ENCODE measurements at places on chromosomes 1 and 21. TPM values are rescaled to one million over a fixed set of nuclear protein-coding genes. Genes with fewer than 3 reads are reported as not detected.

The DMRTA2 gene
- not detected for total RNA-seq

The FAM72C gene
- total RNA-seq: 0.18 TPM

The RGS13 gene
- 0.81 TPM for total RNA-seq

The FYB2 gene
- 1.2 TPM for total RNA-seq

The RYR2 gene
- total RNA-seq: 4.7 TPM

The OR2T35 gene
- total RNA-seq: not detected

The NBPF20 gene
- 4.7 TPM for total RNA-seq

The CATSPERE gene
- total RNA-seq: 0.92 TPM

The SLC44A5 gene
- 0.16 TPM for total RNA-seq

The REN gene
- 2.4 TPM for total RNA-seq

DNA sequence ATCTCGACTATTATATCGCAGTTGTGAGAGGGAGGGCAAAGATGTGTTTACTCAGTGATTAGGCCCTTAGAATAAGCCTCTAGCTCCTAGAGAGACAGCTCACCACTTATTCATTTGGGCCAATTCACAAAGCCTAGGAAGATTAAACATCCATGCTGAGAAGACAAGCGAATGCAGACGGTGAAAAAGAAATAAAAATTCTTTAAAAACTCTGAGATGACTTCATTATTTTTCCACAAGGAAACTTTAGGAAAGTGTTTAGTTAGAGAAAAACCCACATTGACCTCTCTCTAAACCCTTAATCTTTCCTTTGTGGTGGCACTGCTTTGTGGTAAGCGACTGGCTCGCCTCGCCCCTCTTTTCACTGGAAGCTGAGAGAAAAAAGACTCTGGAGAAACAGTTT lies 146.8 kb upstream of the DMRTA2 start:
- no peak for DNase-seq
- no peak overlapping the region for H3K27ac ChIP-seq
- no peaks in the 10 kb centered on the region for H3K27me3 ChIP-seq
- no peaks in the 10 kb centered on the region for H3K4me1 ChIP-seq

GRCh38 chr1:37808369-37809319 lies 636 bp upstream of the YRDC start:
- H3K4me1 ChIP-seq: peaks cover 14% of the 10 kb centered on the region
- H3K36me3 ChIP-seq: no peaks in the 10 kb centered on the region
- DNase-seq: no peak

DNA sequence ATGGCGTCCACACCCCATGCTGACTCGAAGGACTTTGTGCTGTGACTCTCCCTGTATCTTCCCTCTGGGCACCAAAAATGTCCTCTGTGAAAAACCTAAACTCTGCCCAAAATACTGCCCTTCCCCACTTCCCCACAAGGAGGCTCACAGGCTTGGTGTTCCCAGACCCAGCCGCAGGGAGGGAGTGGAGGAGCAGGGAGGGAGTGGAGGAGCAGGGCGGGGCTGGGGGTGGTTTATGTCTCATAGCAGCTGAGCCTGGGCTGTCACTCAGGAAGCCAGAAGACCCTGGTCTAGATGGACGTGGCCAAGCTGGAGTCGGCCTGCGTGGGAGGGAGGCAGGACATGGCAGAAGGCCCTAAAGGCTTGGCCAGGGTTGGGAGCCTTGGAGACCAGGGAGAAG lies 461.7 kb downstream of the PTPRU start:
- no peak overlapping the region for H3K27ac ChIP-seq
- no peaks in the 10 kb centered on the region for H3K36me3 ChIP-seq
- H3K4me1 ChIP-seq: no peaks in the 10 kb centered on the region
- H3K4me3 ChIP-seq: no peak overlapping the region
- no peak for DNase-seq

- H3K36me3 ChIP-seq: no peaks in the 10 kb centered on the region
- H3K4me3 ChIP-seq: no peak overlapping the region
- H3K27me3 ChIP-seq: no peaks in the 10 kb centered on the region
- H3K4me1 ChIP-seq: no peaks in the 10 kb centered on the region
- H3K27ac ChIP-seq: no peak overlapping the region
- peak; percentile 37 for DNase-seq
Measured at GRCh38 chr1:224080115-224080774, 33.7 kb upstream of the FBXO28 start.

- peaks cover 45% of the 10 kb centered on the region for H3K27me3 ChIP-seq
- peaks cover 6% of the 10 kb centered on the region for H3K4me1 ChIP-seq
- no peak for DNase-seq
- H3K4me3 ChIP-seq: no peak overlapping the region
Measured at GRCh38 chr1:26044971-26045721, 772 bp downstream of the SLC30A2 start.

DNA sequence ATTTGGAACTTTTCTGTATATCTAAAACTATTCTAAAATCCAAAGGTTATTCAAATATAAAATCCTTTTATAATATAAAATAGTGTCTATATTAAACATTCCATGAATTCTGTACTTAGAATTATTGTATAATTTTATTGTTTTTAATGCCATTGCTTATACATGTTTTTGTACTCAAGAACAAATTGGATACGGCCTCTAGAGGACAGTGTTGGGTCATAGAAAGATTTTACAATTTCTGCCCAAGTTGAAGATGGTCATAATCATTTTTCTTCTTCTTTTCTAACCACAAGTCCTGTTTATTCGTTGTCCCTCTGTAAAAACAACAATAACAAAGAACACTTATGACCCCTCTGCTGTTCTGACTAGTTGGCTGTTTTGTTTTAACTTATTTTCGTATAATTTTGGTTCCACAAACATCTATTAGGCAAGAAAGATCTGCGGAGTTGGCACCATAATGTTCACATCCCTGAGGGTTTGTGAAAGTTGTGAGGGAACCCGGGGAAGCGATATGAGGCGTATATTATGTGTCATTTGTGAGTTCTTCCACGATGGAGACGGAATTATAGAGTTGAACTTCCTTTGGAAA lies 75.7 kb upstream of the KIF26B start:
- H3K27ac ChIP-seq: no peak overlapping the region
- no peaks in the 10 kb centered on the region for H3K4me1 ChIP-seq
- H3K27me3 ChIP-seq: no peaks in the 10 kb centered on the region
- no peaks in the 10 kb centered on the region for H3K36me3 ChIP-seq

GRCh38 chr1:246765521-246765920 lies 41.3 kb downstream of the SCCPDH start:
- no peak overlapping the region for H3K4me3 ChIP-seq
- no peaks in the 10 kb centered on the region for H3K4me1 ChIP-seq
- no peaks in the 10 kb centered on the region for H3K27me3 ChIP-seq
- no peaks in the 10 kb centered on the region for H3K36me3 ChIP-seq
- H3K27ac ChIP-seq: no peak overlapping the region

- no peaks in the 10 kb centered on the region for H3K27me3 ChIP-seq
- DNase-seq: peak; percentile 21
- H3K27ac ChIP-seq: no peak overlapping the region
- no peaks in the 10 kb centered on the region for H3K36me3 ChIP-seq
Measured at GRCh38 chr1:217393896-217394295, 237.0 kb downstream of the GPATCH2 start.

GRCh38 chr1:109283748-109284600 lies 1.0 kb upstream of the PSRC1 start:
- H3K4me1 ChIP-seq: peaks cover 30% of the 10 kb centered on the region
- H3K27me3 ChIP-seq: no peaks in the 10 kb centered on the region
- H3K27ac ChIP-seq: peak overlapping the region; percentile 89
- peak overlapping the region; percentile 58 for H3K4me3 ChIP-seq

- H3K27ac ChIP-seq: no peak overlapping the region
- peaks cover 6% of the 10 kb centered on the region for H3K4me1 ChIP-seq
- H3K27me3 ChIP-seq: no peaks in the 10 kb centered on the region
- no peak for DNase-seq
Measured at GRCh38 chr1:43035821-43036741, 77.4 kb upstream of the SLC2A1 start.

DNA sequence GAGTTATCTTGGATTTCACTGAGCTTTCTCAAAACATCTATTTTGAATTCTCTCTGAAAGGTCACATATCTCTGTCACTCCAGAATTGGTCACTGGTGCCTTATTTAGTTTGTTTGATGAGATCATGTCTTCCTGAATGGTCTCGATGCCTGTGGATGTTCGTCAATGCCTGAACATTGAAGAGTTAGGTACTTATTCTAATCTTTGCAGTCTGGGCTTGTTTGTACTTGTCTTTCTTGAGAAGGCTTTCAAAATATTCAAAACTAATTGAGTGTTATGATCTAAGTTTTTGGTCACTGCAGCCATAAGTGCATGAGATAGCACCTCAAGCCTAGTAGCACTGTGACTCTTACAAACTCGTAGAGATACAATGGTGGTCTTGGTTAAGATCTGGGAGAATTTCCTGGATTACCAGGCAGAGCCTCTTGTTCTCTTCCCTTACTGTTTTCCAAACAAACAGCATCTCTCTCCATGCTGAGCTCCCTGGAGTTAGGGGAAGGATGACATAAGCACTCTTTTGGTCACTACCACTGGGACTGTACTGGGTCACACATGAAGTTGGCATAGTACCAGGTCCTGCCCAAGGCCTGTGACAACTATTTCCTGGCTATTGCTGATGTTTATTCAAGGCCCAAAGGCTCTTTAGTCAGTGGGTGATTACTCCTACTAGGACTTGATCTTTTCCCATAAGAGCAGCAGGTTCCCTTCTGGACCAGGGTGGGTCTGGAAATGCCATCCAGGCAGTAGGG lies 25.6 kb downstream of the SLC22A15 start:
- H3K27ac ChIP-seq: no peak overlapping the region
- H3K4me1 ChIP-seq: peaks cover 17% of the 10 kb centered on the region
- no peaks in the 10 kb centered on the region for H3K36me3 ChIP-seq
- no peak overlapping the region for H3K4me3 ChIP-seq
- H3K27me3 ChIP-seq: no peaks in the 10 kb centered on the region
- no peak for DNase-seq

DNA sequence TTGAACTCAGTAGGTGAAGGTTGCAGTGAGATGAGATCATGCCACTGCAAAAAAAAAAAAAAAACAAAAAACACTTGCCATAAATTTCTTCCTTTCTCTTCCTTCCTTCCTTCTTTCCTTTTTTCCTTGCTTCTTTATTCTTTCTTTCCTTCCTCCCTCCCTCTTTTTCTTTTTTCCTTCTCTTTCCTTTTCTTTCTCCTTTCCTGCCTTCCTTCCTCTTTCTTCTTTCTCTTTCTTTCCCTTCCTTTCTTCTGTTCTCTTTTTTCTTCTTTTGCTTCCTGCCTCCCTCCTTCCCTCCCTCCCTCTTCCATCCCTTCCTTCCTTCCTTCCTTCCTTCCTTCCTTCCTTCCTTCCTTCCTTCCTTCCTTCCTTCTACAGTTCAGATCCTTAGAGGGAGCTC lies 71.2 kb downstream of the LYPLAL1 start:
- H3K27me3 ChIP-seq: no peaks in the 10 kb centered on the region
- no peak overlapping the region for H3K4me3 ChIP-seq
- no peaks in the 10 kb centered on the region for H3K4me1 ChIP-seq
- no peaks in the 10 kb centered on the region for H3K36me3 ChIP-seq
- H3K27ac ChIP-seq: no peak overlapping the region

DNA sequence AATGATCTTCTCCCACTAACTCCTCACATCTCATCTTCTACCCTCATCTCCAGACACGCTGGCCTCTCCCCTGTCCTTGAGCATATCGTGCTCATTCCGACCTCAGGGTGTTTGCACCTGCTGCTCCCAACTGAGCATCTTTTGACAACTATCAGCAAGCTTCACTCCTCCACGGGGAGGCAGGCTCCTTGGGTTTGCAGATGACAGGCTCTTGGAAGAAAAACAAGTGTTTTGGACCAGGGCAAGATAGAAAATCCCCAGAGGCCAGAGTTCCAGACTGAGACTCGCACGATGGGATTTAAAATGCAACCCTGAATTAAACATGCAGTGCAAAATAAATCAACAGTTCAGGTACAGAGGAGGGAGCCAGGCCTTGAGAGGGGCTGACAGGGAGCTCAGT lies 246.7 kb downstream of the PTPRU start:
- no peaks in the 10 kb centered on the region for H3K36me3 ChIP-seq
- no peaks in the 10 kb centered on the region for H3K4me1 ChIP-seq
- no peak for DNase-seq
- peaks cover 15% of the 10 kb centered on the region for H3K27me3 ChIP-seq
- H3K27ac ChIP-seq: no peak overlapping the region

DNA sequence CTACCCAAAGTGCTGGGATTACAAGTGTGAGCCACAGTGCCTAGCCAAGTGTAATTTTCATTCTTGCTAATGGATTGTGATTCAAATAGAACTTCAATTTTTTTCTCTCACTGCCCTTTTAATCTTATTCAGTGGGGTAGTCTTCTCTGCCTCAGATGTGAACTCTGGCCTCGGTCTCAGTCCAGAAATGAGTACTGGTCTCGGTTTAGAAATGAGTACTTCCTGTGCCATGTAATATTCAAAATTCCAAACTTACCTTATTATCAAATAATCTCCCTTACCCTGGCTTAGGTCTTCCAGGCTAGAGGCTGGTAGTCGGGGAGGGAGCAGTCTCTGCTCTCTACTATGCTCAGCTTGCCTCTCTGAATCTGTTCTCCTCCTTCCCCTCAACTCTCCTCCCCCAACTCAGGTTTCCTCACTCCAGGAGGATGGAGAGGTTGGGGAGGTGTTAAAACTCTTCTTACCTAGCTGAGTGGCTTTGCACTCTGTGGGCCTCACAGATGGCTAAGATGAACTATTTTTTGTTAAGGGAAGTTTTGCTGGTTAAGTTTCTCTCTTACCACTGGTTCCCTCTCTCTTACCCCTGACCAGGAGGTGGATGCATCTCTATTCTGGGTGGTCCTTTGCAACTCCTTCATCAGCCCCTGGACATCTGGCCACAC lies 4.8 kb upstream of the SLAMF9 start:
- DNase-seq: no peak
- no peaks in the 10 kb centered on the region for H3K36me3 ChIP-seq
- no peak overlapping the region for H3K4me3 ChIP-seq
- H3K4me1 ChIP-seq: no peaks in the 10 kb centered on the region
- H3K27ac ChIP-seq: no peak overlapping the region

DNA sequence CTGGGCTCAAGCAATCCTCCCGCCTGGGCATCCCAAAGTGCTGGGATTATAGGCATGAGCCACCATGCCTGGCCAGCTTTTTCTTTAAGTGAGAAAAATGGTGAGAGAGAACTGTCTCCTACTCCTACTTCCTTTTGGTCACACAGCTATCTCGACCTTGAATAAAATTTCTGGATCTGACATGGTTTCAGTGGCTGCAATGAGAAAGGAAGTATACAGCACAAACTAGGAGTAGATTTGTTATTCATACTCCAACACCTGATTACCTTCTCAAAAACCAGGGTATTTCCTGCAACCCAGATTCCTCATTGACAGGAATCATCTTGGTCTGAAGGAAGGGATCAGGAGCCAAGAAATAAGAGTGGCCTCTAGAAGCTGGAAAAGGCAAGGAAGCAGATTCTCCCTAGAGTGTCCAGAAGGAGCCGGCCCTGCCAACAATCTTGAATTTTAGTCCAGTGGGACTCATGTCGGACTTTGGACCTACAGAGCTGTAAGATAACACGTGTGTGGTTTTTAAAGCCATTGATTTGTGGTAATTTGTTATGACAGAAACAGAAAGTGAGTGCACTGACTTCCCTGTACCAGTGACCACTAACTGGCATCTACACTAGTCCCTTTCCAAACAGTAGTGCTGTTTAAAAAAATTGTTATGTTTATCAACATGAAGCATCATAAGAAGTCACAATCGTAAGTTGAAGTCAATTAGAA lies 516.6 kb downstream of the SMYD3 start:
- no peak overlapping the region for H3K27ac ChIP-seq
- no peaks in the 10 kb centered on the region for H3K4me1 ChIP-seq
- DNase-seq: no peak
- no peak overlapping the region for H3K4me3 ChIP-seq
- H3K27me3 ChIP-seq: no peaks in the 10 kb centered on the region

GRCh38 chr1:84985365-84985764 lies 11.5 kb downstream of the MCOLN2 start:
- H3K36me3 ChIP-seq: no peaks in the 10 kb centered on the region
- no peaks in the 10 kb centered on the region for H3K4me1 ChIP-seq
- no peaks in the 10 kb centered on the region for H3K27me3 ChIP-seq
- no peak for DNase-seq
- no peak overlapping the region for H3K27ac ChIP-seq
